Activated CD4-positive, CD25-positive, alpha-beta regulatory T cell (primary cell): ENCODE measurements at places on chromosomes 3 and 15.

- no peak for DNase-seq
Observed at GRCh38 chr3:40768536-40768935, 243.8 kb downstream of the ZNF621 start.

GRCh38 chr3:60798456-60798855 is 452.8 kb downstream of the FHIT start:
- no peak for DNase-seq

GRCh38 chr3:37297459-37297858 is 123.1 kb upstream of the LRRFIP2 start:
- DNase-seq, result no peak

- DNase-seq, result no peak
Observed at GRCh38 chr3:76969996-76970615, 69.8 kb upstream of the ROBO2 start.

GRCh38 chr3:58518291-58518789 is 18.6 kb downstream of the ACOX2 start:
- DNase-seq, result no peak

- no peak for DNase-seq
Observed at GRCh38 chr3:45881078-45882022, 5.0 kb upstream of the CCR9 start.

DNA sequence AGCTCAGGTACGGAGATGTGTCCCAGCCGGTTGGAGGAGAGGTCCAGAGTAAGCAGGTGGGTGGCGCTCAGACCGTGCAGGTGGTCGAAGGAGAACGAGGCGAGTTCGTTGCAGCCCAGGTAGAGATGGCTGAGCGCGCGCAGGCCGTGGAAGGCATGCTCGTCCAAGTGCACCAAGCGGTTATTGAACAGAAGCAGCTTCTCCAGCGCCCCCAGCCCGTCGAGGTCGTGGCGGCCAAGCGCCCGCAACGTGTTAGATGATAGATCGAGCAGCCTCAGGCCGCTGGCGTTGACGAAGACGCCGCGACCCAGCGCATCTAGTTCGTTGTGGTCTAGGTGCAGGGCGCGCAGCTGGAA is 648 bp downstream of the AMIGO3 start:
- no peak for DNase-seq

- DNase-seq, result peak; percentile 66
Observed at GRCh38 chr15:74545776-74546656, 5.0 kb downstream of the ARID3B start.

- no peak for DNase-seq
Observed at GRCh38 chr3:53534216-53534615, 39.8 kb downstream of the CACNA1D start.

DNA sequence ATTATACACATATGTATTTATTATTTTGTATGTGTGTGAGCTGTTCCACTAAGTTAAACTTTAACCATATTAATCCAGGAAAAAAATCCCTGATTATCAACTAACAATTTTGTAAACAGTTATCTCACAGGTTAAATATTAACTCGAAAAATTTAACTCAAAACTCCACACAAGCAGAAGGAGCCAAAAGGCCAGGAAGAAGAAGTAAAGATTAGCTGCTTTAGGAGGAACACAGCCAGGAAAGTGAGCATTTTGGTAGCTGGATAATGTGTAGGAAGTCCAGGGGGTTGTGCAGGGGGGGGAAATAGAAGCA is 425.0 kb downstream of the TIGIT start:
- no peak for DNase-seq

- no peak for DNase-seq
Observed at GRCh38 chr15:85742186-85742821, 52.4 kb downstream of the KLHL25 start.

DNA sequence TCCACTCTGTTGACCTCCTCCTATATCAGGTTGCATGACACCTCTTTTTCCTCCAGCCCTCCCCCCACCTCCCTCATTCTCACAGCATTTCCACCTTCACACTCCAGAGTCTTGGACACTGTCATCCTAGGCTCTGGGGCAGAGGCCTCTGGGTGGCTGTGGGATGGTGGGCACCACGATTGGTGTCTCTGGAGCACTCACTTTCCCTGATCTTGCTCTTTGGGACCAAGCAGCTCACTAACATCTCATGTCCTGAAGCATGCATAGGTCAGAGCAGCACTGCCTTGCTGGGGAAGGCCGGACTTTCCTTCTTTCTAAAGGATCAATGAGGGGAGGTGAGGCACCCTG is 14.9 kb downstream of the ZBTB47 start:
- DNase-seq, result no peak

DNA sequence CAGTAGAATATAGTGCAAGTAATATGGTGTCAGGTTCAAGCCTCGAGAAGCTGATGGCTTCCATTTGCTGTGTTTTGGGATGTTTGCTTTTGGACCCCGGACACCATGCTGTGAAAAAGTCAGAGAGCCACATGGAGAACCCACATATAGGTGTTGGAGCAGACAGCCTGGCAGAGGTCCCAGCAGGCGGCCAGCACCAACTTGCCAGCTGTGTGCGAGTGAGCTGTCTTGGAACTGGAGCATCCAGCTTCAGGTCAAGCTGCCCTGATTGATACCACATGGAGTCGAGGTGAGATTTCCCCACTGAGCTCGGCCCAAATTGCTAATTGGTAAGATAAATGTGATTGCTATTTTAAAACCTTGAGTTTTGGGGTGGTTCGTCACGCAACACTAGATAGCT is 185.7 kb upstream of the TBL1XR1 start:
- DNase-seq, result no peak
